ENCODE measurements at places on chromosomes 1 and 21.
A peak's percentile ranks its signal among the peaks of the same experiment; 100 is the strongest.

DNA sequence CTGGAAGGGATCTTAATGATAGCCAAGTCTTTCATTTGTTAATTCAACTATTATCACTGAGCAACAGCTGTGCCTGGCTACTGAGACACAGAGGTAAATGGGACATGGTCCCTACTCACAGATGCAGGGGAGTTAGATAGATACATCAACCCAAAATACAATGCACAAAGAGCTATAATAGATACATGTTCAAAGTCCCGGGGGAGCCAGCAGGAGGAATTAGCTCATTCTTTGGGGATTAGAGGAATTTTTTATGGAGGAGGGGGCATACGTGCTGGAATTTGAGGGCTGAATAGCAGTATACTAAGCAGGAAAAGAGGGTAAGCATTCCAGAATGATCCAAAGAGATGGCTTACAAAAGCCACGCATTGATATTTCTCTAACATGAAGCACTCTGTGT is 34.6 kb downstream of the C8B start:
- peaks cover 7% of the 10 kb centered on the region for H3K4me1 ChIP-seq
- no peak for DNase-seq
- H3K27me3 ChIP-seq = no peaks in the 10 kb centered on the region
- H3K4me3 ChIP-seq = no peak overlapping the region

DNA sequence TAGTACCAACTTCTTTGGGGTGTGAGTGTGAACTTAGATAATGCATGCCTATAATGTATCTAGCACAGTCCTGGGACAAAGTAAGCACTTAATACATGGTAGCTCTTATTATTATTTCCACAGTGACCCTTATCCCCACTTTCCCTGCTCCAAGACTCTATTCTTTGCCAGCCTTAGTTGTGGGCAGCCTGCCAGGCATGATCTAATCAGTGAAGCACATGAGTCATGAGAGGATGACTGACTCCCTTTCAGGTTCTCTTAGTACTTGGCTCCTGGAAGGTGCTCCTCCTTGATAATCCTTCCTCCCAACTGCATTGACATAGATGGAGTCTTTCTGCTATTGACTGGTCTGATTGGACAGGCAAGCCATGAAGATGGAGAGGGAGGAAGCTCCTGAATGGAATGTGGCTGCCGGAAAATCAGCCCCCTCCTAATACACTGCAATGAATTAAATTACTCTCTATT is 17.4 kb upstream of the GNG12 start:
- H3K27me3 ChIP-seq = no peaks in the 10 kb centered on the region
- H3K27ac ChIP-seq = no peak overlapping the region
- peaks cover 10% of the 10 kb centered on the region for H3K4me1 ChIP-seq
- peak; percentile 92 for DNase-seq

DNA sequence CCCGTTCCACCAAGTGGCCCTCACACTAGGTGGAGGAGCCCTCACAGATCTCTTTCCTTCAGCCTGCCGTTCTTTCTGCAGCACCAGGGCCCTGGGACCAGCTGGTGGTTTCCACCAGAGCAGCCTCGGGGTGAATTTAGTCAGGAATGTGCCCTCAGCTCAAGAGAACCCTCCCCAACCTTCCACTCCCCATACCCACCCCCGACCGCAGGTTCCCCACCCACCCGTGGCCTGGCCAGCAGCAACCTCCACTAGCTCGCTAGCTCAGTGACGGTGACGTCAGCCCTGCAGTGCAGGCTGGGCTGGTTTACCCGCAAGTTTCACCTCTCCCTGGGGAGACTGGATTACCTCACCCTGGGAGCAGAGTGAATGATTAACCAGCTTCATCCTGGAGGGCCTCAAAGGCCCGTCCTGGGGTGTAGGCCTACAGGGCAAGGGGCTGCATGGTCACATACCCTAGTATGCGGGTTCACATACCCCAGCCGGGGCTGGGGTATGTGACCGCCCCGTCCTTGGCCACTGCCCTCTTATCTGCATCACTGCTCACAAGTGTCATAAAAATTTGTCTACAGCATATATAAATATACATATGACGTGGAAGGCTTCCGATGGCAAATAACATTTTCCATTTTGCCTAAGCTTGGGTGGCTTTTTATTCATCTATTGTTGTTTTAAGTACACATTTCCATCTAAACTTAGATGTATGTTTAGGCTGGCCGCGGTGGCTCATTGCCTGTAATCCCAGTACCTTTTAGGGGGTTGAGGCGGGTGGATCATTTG is 24.5 kb downstream of the ELF3 start:
- H3K4me1 ChIP-seq = peaks cover 11% of the 10 kb centered on the region
- H3K36me3 ChIP-seq = no peaks in the 10 kb centered on the region
- H3K4me3 ChIP-seq = no peak overlapping the region
- peak; percentile 98 for DNase-seq
- H3K27ac ChIP-seq = no peak overlapping the region

- no peaks in the 10 kb centered on the region for H3K4me1 ChIP-seq
- H3K27me3 ChIP-seq = no peaks in the 10 kb centered on the region
- no peak overlapping the region for H3K4me3 ChIP-seq
Measured at GRCh38 chr1:210949039-210949438, 184.9 kb downstream of the KCNH1 start.

DNA sequence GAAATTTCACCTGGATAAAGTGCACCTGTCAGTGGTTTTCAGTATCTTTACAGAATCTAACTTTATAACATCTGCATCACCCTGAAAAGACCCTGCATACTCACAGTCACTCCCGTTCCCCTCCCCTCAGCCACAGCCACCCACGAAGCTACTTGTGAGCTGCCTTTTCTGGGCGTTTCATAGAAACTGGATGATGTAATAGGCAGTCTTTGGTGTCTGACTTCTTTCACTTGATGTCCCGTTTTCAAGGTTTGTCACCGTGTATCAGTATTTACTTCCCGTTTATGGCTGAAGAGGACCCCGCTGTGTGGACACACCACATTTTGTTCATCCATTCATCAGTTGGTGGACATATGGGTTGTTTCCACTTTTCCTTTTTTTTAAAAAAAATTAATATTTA is 47.8 kb upstream of the LRRC3 start:
- H3K27ac ChIP-seq = no peak overlapping the region
- no peaks in the 10 kb centered on the region for H3K27me3 ChIP-seq
- no peak for DNase-seq
- no peaks in the 10 kb centered on the region for H3K4me1 ChIP-seq
- no peaks in the 10 kb centered on the region for H3K36me3 ChIP-seq

- H3K4me1 ChIP-seq = no peaks in the 10 kb centered on the region
- H3K27ac ChIP-seq = no peak overlapping the region
- H3K36me3 ChIP-seq = no peaks in the 10 kb centered on the region
- H3K4me3 ChIP-seq = no peak overlapping the region
- peaks cover 6% of the 10 kb centered on the region for H3K27me3 ChIP-seq
Measured at GRCh38 chr1:111961773-111962565, 27.5 kb downstream of the KCND3 start.

DNA sequence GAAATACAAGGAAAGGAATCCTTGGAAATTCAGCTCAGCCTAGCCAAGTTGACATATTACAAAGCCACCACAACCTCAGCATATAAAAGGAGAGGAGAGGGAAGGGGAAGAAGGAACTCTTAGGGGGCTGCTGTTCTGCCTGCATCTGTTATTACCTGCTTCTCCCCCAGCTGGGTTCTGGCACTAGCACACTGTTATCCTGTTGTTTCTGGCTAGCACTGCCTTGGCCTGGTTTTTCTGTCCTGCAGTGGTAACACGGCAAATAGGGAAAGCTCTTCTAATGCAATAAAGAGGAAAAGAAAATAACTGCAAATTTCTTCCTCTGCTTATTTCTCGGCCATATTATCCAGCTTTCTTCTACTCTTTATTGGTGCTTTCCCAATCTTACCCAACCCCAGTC is 16.5 kb upstream of the VCAM1 start:
- no peak overlapping the region for H3K27ac ChIP-seq
- H3K4me1 ChIP-seq = peaks cover 29% of the 10 kb centered on the region
- no peaks in the 10 kb centered on the region for H3K27me3 ChIP-seq
- H3K4me3 ChIP-seq = no peak overlapping the region
- H3K36me3 ChIP-seq = no peaks in the 10 kb centered on the region
- DNase-seq = no peak

GRCh38 chr1:212858461-212859265 is 588 bp downstream of the FLVCR1 start:
- peak overlapping the region; percentile 77 for H3K4me3 ChIP-seq
- peak overlapping the region; percentile 71 for H3K27ac ChIP-seq
- peaks cover 17% of the 10 kb centered on the region for H3K4me1 ChIP-seq
- H3K36me3 ChIP-seq = no peaks in the 10 kb centered on the region
- peak; percentile 70 for DNase-seq

- no peak overlapping the region for H3K27ac ChIP-seq
- H3K27me3 ChIP-seq = peaks cover 24% of the 10 kb centered on the region
- no peak overlapping the region for H3K4me3 ChIP-seq
- H3K36me3 ChIP-seq = no peaks in the 10 kb centered on the region
- no peak for DNase-seq
Measured at GRCh38 chr1:153392258-153392657, 1.4 kb upstream of the S100A8 start.

GRCh38 chr1:232377494-232377770 is 252.5 kb downstream of the SIPA1L2 start:
- no peaks in the 10 kb centered on the region for H3K36me3 ChIP-seq
- H3K4me1 ChIP-seq = peaks cover 6% of the 10 kb centered on the region
- H3K27ac ChIP-seq = no peak overlapping the region
- H3K4me3 ChIP-seq = no peak overlapping the region

GRCh38 chr1:198467342-198467741 is 73.1 kb downstream of the ATP6V1G3 start:
- peaks cover 39% of the 10 kb centered on the region for H3K4me1 ChIP-seq
- H3K27me3 ChIP-seq = no peaks in the 10 kb centered on the region
- H3K36me3 ChIP-seq = no peaks in the 10 kb centered on the region

DNA sequence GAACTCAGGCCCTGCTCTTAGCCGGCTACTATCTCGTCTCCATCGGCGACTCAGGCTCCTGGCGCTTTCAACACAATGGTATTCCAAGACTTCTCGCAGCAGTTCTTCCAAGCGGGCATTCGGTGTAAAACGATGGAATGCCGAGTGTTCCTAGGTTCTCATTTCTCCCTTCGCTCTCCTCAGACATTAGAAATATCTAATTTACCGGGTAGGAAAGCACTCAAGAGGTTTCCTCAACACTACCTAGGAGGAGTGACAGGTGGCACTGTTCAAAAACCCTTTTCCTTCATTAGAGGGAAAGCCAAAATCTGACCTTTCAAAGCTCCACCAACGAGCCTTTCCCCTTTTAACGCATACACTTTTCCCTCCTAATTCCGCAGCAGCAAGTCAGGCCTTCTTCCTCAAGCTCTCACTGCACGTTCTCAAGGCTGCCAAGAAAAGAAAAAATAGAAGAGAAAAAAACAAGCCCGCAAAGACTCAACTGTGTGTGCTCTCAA is 601 bp downstream of the UBE2G2 start:
- H3K27me3 ChIP-seq = no peaks in the 10 kb centered on the region
- peak; percentile 61 for DNase-seq
- peak overlapping the region; percentile 47 for H3K27ac ChIP-seq
- peaks cover 18% of the 10 kb centered on the region for H3K36me3 ChIP-seq
- peak overlapping the region; percentile 97 for H3K4me3 ChIP-seq

DNA sequence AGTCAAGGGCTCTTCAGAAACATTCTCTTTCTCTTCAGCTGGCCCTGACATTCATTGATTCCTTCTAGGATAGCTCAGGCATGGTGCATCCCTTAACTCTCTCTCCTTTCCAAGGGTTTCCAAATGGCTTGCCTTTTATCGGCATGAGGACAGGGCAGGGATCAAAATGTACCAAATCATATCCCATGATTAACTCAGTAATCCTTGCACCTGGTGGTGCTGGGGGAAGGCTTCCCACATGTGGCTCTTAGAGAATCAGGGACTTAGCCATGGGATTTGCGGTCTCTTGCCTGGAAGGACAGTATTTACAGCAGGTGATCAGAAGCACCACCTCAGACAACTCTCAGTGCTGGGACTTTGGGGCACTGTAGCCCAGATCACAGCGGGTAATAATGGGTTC is 46.2 kb upstream of the EDEM3 start:
- peaks cover 16% of the 10 kb centered on the region for H3K4me1 ChIP-seq
- no peaks in the 10 kb centered on the region for H3K27me3 ChIP-seq
- no peak for DNase-seq

DNA sequence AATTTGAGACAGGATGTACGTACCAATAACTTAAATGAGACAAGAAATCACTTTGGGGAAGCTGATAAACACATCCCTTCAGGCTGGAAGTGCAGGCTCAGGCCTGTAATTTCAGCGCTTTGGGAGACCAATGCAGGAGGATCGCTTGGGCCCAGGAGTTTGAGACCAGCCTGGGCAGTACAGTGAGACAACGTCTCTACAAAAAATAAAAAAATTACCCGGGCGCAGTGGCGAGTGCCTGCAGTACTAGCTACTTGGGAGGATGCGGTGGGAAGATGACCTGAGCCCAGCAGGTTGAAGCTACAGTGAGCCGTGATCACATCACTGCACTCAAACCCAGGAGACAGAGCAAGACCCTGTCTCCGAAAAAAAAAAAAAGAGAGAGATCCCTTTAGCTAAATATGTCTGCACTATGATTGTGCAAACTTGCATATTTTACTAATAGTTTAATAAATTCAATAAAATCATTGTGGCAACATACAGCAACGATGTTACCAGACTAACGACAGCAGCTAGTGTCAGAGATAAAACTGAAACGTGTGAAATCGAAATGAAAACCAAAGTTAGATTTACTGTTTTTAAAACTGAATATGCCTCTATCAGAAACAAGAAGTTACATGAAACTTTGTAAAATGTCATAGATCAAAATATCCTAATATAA is 54.7 kb downstream of the CD2 start:
- H3K4me3 ChIP-seq = no peak overlapping the region
- H3K27ac ChIP-seq = no peak overlapping the region
- peaks cover 6% of the 10 kb centered on the region for H3K27me3 ChIP-seq
- H3K36me3 ChIP-seq = no peaks in the 10 kb centered on the region
- H3K4me1 ChIP-seq = no peaks in the 10 kb centered on the region

DNA sequence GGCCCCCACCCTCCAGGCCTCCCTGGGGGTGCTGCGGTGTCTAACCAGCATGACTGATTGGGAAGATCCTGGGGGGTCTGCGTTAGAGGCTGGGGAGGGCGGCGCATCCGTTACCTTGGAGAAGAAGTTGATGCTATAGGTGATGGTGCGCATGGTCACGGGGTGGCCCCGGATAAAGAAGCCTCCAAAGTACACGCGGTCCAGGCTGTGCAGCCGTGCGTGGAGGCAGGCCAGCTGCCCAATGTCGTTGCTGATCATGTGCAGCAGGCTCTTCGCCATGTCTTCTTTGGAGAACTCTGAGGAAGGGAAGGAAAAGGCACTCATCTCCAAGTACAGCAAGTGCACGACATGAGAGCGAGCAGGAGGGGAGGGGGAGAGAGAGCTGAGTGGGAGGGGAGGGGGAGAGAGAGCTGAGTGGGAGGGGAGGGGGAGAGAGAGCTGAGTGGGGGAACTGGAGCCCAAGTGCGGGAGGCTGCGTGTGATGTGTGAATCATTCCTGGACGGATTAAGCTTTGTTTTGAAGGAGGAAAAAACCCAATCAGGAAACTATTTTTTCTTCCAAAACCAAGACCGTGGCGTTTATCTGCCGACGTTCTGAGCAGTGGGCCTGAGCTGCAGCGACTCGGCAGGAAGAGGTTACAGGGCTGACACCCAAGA is 7.2 kb downstream of the PANK4 start:
- H3K27ac ChIP-seq = no peak overlapping the region
- H3K27me3 ChIP-seq = no peaks in the 10 kb centered on the region
- no peak overlapping the region for H3K4me3 ChIP-seq
- DNase-seq = no peak

Measured in GM23248 (cell line).